ENCODE measurements at places on chromosomes 2 and 18.

- DNase-seq = no peak
These were observed 33.6 kb downstream of the NCAPH start for GRCh38 chr2:96369186-96369585.

GRCh38 chr2:30235008-30235655 is 3.8 kb downstream of the LBH start:
- DNase-seq = no peak

GRCh38 chr2:178756343-178756742 is 50.9 kb downstream of the TTN start:
- DNase-seq = no peak

DNA sequence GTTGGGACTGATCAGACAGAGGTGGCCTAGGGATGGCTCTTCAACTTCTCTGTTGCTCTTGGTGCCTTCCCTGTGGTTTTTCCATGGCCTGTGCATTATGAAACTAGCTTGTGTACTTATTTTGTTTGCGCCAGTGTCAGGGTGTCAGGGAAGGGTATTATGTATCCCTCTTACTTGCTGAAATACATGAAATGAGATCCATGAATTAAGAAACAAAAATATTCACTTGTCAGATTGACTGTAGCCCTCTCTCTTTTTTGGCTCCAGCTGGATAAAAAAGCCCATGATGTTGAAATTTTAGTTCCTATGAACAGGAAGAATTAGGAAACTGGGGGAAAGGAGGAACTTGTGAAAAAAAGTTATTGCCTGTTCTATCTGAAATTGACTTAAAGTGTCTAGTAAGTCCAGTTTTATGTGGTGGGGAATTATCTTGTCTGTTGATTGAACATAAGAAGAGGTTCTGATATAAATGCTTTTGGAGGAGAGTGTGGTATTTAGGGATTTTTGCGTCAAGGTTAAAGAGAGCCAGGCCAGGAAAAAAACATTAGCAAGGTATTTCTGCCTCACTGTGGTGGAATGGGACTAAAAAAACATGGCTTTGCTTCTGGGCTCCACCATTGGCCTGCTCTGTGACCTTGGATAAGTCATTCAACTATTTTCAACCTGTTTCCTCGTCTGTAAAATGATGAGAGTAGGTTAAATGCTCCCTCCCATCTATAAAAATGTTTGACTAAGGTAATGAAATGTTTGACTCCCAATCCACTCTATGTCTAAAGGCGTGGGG is 12.0 kb downstream of the UGP2 start:
- DNase-seq = no peak

- DNase-seq = no peak
These were observed 34.5 kb downstream of the PTPN2 start for GRCh38 chr18:12849548-12849947.

GRCh38 chr2:118774458-118775133 is 72.9 kb downstream of the EN1 start:
- DNase-seq = no peak

- DNase-seq = no peak
These were observed 145.4 kb upstream of the ZNF804A start for GRCh38 chr2:184452907-184453306.

GRCh38 chr2:226845386-226846116 is 9.7 kb downstream of the RHBDD1 start:
- no peak for DNase-seq

GRCh38 chr2:132282911-132283310 is 121.2 kb upstream of the ANKRD30BL start:
- no peak for DNase-seq

DNA sequence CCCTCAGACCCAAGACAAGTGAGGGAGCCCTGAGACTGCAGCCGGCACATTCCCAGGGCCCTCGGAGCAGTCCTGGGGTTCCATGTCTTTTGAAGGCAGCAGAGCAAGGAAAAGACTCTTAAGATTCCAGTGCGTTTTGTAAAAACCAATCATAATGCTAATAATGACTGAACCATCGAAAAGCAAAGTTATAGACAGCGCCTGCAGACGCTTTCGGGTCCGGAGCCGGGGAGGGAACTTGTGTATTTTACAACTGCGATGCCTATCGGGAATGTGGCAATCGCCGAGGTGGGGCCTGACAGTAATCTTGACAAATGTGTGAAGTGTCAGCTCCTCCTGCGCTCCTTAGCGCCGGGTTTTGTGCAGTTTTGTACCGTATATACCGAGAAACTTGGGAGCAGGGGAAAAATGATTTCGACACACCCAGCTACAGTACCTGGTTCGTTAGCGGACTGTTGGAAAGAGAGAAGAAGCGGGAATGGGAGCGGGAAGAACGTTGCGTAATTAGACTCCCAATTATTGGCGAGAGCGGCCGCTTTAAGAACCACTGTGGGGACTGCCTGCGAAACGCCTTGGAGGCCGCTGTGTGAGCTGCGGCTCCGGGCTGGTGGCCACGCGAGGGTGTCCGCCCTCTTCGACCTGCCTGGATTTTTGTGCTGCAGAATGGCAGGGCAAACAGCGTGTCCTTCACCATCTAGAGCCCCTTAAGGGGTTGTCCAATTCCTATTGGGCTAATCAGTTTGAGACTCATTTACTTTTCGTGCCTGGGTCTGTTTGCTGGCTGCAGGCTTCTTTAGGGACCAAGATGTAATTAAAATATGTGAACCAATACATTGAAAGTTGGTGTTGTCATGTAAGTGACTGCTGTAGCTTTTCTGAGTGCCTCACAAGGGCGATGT is 2.4 kb downstream of the EPAS1 start:
- DNase-seq = no peak

DNA sequence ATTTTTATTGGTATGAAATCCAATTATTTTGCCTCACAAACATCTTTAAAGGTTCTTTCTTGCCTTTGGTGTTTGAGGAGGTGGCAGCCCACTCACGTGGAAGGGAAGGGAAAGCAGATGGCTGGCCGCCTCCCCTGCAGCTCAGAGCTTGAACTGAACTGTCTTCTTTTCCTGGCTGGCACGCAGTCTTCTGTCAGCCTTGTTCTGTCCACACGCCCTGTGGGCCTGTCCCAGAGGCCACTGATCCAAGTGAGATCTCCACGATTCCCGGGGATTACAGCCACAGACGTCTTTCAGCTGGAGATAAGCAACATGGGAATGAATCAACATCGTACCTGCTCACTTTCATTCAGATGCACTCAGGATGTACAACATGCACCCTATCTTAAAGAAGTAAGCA is 73.3 kb downstream of the TMEM18 start:
- no peak for DNase-seq

DNA sequence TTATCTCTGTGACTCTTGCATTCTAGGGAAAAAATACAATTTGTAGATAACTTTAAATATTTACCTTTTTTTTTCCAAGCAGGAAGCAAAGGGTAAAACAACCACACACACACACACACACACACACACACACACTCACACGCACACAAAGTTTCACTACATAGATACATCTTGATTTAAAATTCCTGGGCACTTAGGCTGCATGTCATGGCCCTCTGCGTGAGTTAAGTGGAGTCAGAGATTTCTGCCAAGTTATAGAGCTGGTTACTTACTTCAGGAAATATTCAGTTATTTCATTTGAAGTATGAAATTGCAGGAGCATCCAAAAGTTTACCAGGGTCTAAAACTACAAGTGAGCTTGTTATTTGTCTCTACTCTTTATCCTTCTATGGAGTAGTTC is 612.0 kb downstream of the IRS1 start:
- no peak for DNase-seq

GRCh38 chr18:69691008-69691760 is 256.5 kb downstream of the CD226 start:
- DNase-seq = no peak

- DNase-seq = no peak
These were observed 386.5 kb upstream of the DCC start for GRCh38 chr18:51953521-51953920.

DNA sequence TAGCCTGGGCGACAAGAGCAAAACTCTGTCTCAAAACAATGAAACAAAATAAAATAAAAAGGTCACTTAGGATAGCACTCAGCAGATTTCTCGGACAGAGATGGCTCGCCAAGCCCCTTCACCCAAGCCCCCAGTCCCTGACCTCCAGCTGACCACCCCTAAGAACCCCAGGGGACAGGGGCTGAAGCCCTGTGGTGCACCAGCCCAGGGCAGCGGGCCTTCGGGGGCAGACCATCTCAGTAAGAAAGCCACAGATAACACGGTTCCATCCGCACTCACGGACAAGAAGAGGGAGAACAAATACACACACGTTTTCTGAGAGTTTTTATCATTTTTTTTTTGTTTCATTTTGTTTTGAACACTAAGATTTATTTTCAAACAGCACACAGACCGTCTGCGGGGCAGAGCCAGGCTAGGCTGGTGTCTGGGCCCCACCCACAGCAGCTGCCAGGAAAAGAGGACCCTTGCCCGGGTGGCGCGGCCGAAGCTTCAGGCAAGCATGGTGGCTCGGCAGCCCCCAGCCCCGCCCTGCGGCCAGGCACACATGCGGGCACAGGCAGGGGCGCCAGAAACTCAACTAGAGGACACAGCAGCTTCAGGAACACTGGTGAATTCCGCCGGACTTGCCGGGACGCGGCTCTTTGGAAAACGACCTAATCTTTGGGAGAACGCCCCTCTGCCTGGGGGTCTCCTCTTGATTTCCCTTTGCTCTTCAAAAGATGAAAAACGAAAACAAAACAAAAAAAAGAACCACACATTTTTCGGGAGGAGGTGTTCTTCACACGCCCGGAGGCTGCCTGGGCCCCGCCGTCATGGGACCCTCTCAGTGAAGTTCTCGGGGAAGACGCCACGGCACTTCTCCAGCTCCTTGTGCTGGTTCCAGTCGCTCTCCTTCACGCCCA is 59.0 kb downstream of the BIN1 start:
- DNase-seq = no peak

GRCh38 chr18:50071397-50071796 is 123.5 kb downstream of the MYO5B start:
- no peak for DNase-seq

DNA sequence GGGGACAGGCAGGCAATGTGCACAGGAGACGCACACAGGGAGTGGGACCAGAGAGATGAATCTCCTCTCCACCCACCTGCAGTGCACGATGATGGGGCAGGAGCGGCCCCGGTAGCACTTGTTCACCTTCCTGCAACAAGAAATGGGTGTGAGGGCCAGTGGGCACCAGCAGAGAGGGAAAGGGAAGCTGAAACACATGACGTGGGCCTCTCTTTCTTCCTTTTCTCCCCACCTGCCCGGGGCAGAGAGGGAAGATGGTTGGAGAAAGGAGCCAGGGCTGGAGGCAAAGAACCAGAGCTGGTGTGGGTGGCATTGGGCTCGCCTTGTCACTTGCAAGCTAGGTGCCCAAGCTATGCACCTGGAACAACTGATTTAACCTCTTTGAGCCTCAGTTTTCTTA is 12.2 kb downstream of the DNAJB2 start:
- DNase-seq = no peak

DNA sequence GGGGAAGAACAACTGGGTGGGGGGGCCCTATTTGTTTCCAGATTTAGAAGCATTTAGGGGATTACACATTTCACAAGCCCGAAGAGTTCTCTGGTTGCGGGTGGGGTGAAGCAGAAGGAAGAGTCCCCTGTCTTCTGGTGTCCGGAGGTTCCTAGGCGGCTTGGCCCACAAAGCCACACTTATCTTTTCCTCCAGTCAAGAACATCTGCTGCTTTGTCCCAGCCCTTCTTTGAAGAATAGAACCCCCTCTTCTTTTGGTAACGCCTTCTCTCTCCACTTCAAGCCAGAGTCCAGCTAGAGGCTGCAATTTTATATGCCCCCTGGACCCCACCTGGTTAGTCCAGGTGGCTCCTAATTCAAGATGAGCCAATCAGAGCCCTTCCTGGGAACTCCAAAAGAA is 15.8 kb downstream of the BOLA3 start:
- no peak for DNase-seq

GRCh38 chr18:62790871-62791772 is 75.8 kb downstream of the PHLPP1 start:
- no peak for DNase-seq

- DNase-seq = no peak
These were observed 105.3 kb downstream of the COMMD1 start for GRCh38 chr2:62010632-62011256.

DNA sequence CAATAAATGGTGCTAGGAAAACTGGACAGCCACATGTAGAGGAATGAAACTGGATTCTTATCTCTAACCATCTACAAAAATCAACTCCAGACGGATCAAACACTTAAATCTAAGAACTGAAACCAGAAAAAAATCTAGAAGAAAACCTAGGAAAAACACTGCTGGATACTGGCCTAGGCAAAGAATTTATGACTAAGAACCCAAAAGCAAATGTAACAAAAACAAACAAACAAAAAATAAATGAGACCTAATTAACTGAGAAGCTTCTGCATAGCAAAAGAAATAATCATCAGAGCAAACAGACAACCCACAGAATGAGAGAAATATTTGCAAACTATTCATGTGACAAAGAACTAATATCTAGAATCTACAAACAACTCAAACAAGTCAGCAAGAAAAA is 314.0 kb upstream of the REV1 start:
- no peak for DNase-seq

GRCh38 chr2:10500601-10501361 is 52.7 kb upstream of the ODC1 start:
- no peak for DNase-seq

DNA sequence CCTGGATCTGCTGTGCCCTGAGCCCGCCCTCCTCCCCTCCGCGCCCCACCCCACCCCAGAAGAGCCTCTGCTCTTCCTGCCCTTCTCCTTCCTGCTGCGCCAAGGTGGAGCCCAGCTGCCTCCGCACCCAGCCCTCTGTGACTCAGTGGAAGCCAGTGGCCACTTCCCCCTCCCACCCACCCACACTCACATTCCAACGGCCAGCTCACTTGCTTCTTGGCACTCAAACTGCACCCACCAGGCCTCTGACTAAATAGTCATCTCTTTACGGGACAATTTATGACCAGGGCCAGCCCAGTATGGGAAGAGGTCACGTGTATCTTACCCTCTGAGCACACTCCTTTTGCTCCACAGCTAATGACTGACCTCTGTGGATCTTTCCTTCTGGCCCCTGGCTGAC is 150.4 kb upstream of the SLC1A4 start:
- DNase-seq = no peak

DNA sequence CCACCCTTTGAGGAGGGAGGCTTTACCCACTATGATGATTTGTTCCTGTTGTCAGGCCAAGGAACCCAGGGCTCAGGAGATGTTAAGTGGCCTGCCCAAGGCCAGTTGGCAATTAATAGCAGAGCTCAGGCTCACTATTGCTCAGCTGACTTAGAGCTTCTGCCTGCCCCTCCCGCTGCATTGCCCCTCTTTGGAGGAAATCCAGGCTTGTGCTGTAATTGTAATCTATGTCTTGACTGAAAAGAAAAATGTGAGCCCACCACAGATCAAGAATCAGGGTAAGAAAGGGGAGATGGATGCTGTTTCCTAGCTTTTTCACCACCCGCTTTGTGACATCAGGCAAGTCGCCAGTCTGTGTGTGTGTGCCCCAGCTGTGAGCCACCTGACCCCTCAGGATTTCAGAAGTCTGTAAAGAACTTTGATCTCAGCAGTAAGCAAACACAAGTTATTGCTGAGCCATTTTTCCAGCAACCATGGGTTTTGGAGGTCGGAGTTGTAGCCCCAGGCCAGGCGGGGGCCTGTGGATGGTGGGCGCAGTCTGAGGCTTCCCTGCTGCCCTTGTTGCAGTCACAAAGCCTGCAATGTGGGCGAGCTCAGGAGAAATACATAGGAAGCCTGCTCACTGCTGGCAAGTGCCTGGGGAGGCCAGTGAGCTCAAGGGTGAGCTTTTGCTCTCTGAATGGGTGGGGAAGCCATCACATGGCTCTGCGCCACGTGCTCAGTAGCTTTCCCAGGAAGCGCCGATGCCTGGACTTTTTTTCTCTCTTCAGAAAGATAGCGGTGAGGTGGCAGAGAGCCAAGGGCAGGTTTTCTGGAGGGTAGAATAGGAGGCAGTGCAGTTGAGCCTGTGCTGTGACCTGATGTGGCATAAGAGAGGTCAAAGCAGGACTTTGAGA is 6.1 kb downstream of the CABLES1 start:
- DNase-seq = no peak

All from stimulated activated CD8-positive, alpha-beta memory T cell treated with anti-CD3 and anti-CD28 coated beads, Interleukin-4, amount 100 ng/mL, for 24 hours (primary cell).